Stimulated activated CD8-positive, alpha-beta memory T cell treated with anti-CD3 and anti-CD28 coated beads, Interleukin-12 subunit alpha, Interleukin-12 subunit beta, amount 100 ng/mL, for 1 hour (primary cell): ENCODE measurements at places on chromosomes 1 and 21.

GRCh38 chr1:221696027-221696426 is 45.9 kb downstream of the DUSP10 start:
- DNase-seq, result no peak

- DNase-seq, result no peak
Measured at GRCh38 chr1:64302194-64302593, 98.8 kb downstream of the UBE2U start.

- no peak for DNase-seq
Measured at GRCh38 chr1:55695552-55695951, 480.4 kb upstream of the USP24 start.

- no peak for DNase-seq
Measured at GRCh38 chr1:167708940-167709389, 12.8 kb upstream of the MPZL1 start.

DNA sequence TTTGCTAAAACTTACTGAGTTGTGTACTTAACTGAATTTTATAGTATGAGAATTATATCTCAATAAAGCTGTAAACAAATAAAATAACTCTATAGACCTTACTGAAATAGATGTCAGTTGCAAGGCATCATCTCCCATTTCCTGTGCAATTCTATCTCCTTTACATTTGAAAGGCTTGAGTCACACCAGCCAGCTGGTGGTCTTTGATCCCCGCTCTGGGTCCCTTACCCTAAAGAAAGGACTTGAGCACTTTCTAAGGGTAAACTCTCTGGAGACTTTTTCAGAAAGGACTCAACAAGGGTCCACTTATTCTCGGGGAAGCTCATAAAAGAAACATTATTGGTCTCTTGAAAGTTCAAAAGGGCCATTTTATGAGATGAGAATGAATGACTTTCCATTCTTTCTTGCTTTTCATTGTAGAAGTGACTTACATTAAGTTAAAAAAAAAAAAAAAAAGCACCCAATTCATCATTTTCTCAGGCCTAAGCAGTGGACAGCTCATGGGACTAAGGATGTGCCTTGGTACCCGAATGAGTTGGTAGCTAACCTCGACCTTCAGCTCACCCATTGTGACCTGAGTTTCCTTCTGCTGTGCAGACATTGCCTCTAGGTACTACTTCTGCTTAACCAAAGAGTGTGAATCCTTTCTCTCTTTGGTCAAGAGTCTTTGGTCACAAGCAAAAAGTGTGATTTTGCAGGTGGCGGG is 147.0 kb upstream of the COA6 start:
- DNase-seq, result no peak

GRCh38 chr1:170221031-170221430 is 75.3 kb downstream of the NTMT2 start:
- no peak for DNase-seq
